NCI-H187 (cell line): ENCODE measurements at places on chromosomes 13 and 19.

DNA sequence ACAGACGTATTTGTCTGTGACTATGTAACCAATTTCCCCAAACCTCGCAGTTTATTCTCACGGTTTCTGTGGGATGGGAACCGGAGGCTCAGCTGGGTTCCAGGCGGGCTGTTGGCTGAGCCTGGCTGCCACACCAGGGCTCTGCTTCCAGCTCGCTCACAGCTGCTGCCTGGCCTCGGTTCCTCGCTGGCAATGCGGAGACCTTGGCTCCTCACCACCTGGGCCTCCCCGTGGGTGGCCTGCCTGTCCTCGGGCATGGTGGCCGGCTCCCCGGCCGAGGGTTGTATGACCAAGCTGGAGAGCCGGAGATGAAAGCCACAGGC lies 218.9 kb upstream of the MAB21L1 start:
- DNase-seq, result no peak

DNA sequence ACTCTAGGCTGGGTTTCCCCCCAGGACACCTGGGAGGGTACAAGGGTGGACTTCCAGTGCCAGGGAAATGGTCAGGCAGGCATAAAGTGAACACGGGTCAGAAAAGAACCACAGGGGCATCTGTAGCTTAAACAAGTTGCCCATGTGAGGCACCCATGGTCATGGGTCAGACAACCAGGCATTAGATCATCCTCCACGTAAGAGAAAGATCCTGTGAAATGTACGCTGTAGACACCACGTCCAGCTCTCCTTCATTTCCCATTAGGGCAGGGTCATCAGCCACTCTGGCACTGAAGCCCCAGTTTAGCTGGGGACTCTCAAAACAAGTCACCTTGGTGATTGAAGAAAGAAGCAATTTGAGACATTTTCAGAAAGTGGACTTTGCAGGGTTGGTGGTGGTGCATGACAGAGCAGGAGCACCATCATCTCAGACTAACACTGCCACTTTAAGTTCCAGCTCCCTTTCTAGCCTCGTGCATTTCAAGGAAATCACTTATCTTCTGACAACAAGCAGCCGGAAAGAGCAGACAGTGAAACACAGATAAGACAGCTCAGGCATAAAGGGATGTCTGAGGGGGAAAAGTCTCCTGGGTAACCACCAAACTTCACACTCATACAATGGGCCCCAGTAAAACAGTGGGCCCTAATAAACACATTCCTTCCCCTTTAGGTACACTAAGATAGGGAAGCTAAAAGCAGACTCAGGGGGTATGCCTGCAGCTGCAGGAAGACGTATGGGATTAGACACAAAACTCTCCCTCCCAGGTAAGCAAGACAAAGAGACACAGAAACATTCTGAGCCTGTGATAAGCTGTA lies 16.1 kb upstream of the SIGLEC6 start:
- no peak for DNase-seq

DNA sequence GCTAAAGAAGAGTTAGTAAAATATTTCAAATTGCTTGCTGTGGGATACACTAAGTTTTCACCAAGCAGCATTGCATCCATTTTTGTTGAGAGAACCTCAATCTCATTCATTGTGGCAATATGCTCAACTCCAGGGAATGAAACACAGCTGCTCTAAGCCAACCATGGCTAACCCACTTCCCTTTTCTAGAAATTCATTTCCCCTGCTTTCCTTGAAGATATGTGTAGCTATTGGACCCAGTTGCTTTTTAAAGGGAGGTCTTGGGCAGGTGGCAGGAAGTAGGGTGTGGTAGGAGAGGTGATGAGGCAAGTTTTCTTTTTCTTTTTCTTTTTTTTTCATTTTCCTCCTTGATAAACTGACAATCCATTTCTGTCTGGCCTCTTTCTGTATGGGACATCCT lies 452.2 kb downstream of the FGF14 start:
- DNase-seq, result no peak

GRCh38 chr13:95480791-95481780 lies 71.4 kb upstream of the CLDN10 start:
- no peak for DNase-seq

DNA sequence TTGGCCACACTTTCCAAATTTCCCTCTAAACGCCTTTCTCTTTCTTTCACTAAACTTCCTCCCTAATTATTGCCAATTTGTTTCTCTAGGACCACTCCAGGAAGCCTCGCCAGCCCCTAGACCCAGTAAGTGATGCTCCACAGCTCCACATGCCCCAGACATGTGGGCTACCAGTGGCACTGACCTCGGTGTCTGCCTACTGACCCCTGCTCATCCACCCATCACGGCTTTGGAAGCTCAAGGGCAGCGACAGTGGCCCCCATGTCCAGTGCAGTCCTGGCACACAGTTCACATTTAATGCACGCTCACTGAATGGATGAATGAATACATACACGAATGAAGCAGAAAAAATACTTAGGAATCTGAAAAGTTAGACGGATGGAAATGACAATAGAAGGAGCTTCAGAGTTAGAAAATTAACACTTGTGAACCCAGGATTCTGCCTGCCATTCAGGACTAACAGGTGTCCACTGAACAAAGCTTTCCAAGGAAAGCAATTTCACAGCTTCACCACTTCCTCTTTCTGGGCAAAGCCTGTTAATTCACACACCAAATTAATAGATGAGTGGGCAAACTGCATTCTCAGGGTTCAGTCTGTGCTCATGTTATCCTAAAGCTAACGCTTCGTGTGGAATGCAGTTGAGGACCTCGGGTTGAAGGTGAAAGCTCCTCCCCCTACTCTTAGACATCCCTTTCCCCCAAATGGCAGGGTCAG lies 50.9 kb downstream of the CCDC70 start:
- no peak for DNase-seq

DNA sequence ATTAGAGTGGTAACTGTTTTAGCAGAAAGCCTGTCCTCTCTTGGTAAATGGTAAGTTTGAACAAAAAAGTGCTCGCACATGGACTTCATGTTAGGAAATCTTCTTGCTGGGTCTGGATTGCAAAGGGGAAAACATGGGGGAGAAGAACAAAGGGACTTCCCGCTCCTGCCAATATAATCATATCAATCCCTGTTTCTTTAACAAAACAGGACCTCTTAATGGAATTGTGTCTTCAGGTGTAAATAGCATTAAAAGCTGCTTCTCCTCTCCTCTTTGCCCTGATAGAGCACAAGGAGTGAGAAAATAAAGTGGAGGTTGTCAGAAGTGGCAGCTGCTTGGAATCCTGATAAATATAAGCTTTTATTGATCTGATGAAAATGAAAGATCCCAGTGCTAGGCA lies 20.4 kb upstream of the ZNF536 start:
- no peak for DNase-seq

GRCh38 chr13:80436571-80437169 lies 95.7 kb upstream of the SPRY2 start:
- no peak for DNase-seq

- DNase-seq, result no peak
Observed at GRCh38 chr13:31867709-31868108, 128.4 kb downstream of the RXFP2 start.

DNA sequence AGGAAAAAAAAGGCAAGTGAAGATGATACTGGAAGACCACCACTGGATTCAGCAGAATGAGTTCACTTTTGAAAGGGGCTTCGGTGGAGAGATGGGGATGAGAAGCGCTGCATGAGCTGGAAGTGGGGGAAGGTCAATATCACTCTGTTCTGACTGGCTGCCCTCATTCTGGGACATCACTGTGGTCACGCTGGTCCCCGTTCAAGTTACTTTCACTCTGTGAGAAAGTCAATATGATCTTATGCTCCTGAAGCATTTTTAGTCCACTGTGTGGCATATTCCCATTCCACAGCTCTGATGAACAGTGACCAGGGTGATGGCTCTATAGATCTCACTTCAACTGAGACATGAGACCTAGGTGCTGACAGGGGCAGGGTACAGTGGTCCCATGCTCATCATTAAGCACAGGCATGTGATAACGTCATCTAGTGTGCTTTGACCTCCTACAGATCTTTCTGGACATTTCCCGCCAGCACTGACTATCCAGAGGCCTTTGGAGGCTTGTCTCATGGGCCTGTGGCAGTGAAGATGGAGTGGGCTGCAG lies 40.2 kb upstream of the GPR183 start:
- DNase-seq, result no peak

DNA sequence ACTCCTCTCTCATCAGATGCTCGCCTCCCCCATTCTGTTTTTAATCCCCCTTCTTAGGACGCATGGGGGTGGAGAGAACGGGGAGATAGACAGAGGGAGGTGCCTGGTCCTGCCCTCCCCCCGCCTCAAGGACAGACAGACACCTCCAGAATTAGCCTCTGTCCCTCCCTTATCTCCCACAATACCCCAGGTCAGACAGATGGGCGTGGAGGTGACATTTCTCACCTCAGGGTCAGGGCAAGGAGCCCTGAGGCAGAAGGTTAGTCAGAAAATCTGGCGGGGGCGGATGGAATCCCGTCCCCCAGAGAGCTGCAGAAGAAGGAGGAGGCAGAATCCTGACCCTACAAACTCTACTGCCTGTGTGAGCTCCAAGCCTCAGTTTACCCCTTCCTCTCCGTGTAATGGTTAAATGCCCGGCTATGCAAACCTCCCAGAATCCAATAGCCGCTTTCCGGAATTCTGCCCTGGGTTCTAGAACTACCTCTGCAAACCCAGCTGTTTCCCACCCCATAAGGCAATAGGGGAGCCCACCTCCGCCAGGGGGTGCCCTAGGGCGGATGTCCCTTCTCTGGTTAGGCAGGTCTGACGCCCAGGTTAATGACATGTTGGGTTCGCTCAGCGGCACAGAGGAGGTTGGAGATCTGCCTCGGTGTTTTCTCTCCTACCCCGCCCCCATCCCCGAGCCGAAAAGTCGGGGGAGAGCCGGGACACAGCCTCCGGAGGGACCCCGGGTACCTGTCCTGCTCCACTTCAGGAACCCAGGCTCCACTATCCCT lies 900 bp downstream of the PPP1R13L start:
- DNase-seq, result no peak

DNA sequence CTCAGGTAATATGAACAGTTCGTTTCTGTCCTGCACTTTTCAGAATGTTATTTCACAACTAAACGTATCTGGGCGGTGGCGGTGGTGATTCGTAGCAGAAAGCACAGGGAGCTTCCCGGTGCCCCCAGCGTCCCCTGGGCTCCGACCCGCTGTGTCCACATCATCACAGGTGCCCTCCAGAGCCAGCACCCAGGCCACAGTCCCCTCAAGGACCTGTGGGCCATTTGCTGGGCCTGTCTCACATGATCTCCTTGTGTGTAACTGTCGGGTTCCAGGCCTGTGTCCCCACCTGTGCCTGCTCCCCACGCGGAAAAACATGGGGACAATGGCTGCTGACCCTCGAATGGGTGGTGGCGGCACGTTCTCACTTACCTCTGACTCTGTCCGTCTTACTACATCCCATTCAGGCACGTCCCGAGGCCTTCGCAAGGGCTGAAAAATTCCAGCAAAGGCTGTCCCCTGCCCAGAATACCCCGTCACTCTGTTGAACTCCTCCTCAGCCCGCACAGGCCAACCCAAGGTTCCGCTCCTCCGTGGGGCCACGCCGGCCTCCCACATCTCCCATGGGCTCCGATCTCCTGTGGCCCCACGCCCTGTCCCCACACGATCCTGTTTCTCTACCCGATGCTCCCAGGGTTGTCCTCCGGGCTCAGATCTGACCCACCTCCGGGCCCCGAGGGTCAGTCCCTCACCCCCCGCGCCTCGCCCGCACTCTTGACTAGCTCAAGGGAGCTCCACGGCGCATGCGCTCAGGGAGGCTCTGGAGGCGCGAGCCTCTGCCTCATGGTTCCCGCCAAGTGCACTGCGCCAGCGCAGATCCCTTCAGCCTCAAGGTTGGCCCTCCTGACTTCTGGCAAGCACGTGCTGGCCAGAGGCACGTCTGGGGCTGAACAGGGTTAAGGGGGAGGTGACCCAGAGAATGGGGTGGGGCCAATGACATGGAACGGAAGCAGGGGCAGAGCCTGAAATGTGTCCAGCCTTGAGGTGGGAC lies 21.2 kb downstream of the DEDD2 start:
- DNase-seq, result no peak

GRCh38 chr19:48113190-48113917 lies 2.7 kb upstream of the PLA2G4C start:
- no peak for DNase-seq

GRCh38 chr13:72820898-72821279 lies 39.0 kb downstream of the PIBF1 start:
- no peak for DNase-seq

DNA sequence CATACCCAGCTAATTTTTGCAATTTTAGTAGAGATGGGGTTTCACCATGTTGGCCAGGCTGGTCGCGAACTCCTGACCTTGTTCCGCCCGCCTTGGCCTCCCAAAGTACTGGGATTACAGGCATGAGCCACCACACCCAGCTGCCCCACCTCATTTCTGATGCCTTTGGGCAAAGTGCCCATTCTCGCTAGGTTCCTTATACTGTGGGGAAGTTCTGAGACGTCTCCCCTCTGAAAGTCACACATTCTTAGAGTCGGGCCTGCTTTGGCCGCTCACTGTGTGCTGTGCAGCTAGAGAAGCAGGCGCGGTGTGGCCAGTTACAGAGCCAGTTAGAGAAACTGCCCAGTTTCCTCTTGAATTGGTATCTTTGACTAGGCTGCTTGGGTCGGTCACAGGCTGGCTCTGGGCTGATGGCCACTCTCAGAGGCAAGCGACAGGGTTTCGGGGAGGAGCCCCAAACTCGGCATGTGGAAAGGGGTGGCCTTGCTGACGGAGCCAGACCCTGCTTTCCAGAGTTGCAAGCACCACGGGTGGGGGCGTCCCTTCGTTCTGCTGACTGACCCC lies 18.0 kb downstream of the PRAM1 start:
- no peak for DNase-seq

DNA sequence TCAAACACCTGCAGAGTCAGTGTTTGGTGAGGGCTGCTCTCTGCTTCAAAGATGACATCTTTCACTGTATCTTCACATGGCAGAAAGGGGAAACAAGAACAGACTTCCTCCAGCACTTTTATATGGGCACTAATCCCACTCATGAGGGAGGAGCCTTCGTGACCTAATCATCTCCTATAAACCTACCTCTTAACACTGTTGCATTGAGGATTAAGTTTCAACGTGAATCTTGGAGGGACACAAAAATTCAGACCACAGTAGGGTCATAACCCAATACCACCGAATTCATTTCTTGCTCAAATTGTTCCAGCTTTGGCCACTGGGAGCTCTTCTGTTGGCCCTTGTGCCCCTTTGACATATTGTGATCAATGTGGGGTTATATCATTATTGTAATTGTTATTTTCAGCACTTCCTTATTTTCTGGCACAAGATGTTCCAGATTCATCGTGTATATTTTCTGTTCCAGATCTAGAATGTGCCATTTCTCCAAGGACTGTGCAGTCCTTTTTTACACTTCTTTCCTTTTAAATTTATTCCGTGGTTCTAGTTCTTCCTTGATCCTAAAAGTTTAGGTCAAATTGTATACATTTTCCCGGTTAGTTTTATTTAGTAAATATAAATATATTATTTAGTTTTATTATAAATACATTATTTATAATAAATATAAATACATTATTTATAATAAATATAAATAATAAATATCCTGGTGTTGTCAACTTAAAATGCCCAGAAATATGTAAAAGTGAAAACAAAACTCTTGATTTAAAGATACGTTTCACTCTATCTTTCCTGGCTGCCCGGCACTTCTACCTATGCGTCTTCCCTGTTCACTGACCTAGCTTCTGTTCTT lies 35.5 kb upstream of the IGFL4 start:
- DNase-seq, result no peak
